ENCODE measurements at places on chromosomes 6 and 20.

DNA sequence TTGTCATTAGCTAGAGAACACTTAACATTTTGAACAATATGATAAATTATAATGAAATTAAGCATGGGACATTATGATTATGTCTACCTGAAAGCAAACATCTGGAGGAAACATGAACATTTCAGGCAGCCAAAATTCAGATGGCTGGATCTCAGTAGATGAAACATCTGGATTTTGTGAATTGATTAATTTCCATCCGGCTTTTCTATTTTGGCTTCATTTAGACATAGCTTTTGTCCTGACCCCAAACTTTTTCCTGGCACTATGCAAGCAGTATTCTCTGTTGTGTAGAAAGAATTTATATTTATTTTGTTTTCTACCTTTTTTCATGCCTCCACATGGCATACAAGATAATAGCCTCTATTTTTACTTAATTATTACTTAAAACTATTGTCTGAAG is 186.3 kb downstream of the OGFRL1 start:
- no peak for DNase-seq

DNA sequence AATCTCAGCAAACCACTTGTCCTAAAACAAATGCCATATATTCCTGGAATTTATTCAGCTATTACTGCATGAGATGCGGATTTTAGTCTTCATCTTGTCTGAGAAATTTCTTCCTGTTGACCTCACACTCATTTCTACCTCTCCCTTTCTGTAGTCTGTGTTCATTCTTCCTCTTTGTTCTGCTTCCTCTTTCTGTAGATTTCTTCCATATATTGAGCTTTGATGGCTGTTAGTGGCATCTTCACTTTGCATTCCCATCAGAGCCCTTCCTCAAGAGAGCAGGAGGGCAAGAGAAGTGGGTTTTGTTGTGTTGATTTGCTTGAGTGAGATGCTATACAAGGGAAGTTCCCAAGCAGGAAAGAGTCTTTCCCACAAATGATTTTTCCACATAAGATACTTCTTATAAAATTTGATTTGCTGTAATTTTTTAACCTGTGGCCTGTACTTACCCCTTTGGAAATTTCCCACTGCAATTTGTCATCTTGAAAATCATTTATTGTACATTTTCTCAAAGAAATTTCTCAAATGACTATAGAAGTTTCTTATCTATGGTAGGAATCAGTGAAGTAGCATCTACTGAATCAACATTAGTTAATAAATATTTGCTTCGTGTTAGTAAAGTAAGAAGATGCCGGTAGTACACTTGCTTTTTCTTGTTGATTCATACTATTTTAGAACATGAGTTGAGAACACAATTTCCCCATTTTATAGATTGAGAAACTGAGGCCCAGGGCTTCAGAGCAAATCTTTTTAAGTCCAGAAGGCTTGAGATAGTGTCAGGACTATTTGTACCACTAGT is 43.8 kb downstream of the MAP3K4 start:
- DNase-seq = no peak

GRCh38 chr20:53227523-53227922 is 255.4 kb downstream of the TSHZ2 start:
- no peak for DNase-seq

DNA sequence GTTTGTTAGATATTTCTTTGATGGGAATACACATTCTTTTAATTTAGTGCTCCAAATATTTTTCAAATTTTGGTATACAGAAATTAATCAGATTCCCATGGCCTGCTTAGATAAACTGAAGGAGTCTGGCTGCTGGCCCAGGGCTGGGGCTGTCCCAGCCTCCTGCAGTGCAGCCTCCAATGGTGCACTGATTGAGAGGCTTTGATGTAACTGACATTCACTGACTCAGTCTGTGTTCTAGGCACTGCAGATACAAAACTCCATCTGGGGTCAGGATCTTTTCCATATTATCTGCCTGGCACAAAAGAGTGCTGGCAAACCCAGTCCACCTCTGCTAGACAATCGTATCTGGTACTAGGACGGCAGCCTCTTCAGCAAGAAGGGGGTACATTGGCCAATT is 64.8 kb downstream of the GRIK2 start:
- no peak for DNase-seq

DNA sequence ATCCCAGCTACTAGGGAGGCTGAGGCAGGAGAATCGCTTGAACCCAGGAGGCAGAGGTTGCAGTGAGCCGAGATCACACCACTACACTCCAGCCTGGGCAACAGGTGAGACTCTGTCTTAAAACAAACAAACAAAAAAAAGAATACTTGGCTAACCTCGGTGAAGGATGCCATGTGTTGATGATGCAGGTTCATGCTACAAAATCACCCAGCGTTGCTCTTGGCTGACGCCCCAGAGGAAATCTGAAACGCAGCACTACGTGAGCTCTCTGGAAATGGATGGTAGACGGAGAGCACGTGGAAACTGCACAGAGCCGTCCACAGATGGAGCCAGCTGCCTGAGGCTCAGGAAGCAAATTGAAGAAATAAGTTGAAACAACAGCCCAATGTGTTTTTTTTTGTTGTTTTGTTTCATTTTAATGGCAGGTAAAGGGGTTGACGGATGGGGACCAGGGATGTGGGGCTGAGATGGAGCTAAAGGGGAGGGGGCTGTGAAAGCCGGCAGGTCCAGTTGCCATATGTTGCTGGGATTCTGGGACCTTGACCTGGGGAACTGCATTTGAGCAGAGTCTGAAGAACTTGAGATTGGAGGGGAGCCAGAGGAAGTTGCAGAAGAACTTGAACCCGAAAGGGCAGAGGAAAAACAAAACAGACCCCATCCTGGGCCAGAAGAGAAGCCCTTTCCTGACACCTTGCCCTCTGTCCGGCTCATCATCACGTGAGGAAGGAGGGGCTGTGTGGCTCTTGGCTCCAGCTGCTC is 12.8 kb upstream of the MANBAL start:
- peak; percentile 54 for DNase-seq

DNA sequence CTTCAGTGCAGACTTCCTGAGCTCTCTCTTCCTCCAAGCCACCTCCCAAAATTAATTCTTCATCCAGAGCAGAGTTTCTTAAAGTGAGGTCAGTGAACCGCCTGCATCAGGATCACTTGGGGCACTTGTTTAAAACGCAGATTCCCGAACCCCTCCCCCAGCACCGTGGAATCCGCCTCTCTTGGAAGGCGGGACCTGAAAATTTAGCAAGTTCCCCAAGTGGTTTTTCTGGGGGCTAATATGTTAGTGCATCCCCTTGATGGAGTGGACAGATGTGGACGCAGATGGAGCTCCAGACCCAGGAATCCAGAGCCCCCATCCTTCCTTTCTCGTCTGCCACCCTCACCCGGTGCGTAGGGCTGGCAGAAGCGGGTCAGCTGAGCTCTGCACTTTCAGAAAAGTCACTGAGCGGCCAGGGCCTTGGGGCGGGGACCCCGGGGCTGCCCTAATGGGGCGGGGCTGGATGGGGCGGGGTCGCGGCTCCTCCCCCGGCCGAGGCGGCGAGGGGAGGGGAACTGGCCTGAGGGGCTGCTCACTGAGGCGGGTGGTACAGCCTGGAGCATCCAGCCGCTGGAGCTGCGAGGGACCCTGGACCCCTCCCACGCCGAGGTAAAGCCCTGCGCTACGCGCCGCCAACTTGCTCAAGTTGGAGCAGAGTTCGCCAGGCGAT is at the start of the genes DEFB124 and REM1:
DEFB124 (minus strand) TSS at position 370 of the 670 bp plus-strand sequence. CDS start 2,114 bp downstream, outside the sequence.
REM1 (plus strand) TSS at position 531 of the 670 bp plus-strand sequence. CDS start 1,158 bp downstream, outside the sequence.
- no peak for DNase-seq

GRCh38 chr6:130713144-130713543 is 114.1 kb upstream of the SMLR1 start:
- DNase-seq = no peak

DNA sequence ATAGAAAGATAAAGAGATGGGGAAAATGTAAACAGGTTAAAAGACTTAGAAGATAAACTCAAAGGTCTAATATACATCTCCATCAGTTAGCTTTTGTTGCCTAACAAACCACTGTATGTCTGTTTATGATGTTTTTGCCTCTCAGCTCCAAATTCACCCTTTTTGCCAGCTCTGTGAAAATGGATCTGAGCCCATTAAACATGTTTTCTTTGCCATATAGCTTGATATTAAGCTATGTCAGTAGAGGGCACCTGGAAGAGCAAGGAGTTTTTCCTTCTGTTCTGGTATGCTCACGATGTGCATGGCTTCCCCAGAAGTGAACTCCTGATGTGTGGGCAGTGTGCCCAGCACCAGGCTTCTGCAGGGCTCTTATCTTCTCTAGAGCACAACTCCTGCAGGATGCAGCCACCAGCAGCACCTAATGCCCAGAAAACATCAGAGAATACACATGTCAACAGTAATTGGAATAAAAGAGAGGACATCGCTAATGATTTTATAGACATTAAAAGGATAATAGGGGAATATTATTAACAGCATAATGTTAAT is 14.6 kb upstream of the SNX9 start:
- DNase-seq = no peak
